ENCODE measurements at places on chromosomes 2 and 18.

GRCh38 chr2:162029287-162029901, 44.6 kb downstream of the DPP4 start:
- no peak for DNase-seq

DNA sequence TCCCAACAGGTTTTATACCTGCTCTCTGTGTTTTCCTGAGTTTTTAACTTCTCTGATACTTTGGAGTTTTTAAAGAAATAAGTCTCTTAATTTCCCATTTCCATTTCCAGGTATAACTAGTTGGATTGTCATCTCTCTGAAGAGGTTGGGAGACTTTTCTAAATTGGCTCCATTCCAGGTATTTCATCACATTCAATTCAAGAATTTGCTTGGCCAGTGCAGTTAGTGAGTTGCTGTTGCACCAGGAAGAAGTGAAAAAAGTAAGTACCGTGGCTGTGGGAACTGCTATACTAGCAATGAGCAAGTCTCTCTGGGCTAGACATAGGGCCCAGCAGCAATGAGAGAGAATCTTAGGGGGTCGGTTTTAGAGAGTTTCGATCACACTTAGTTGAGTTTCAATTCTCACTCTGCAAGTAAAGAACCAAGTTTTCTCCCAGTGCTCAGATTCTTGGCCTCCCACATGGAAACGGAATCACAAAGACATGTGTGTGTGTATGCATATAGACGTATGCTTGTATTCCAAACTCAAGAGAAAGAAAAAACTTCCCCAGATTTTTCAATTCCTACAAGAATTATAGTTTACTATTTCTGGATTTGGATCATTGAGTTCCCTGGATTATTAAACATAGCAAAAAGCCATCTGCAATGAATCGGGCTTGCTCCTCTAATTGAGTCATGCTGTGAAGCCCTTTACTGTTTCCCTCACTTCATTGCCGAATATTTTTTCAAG, 894.4 kb downstream of the BCL11A start:
- DNase-seq = no peak

GRCh38 chr2:217326238-217327022, 466.6 kb upstream of the TNP1 start:
- no peak for DNase-seq

- peak; percentile 60 for DNase-seq
These were observed 18.5 kb upstream of the EML6 start for GRCh38 chr2:54704688-54705605.

- no peak for DNase-seq
These were observed 179.5 kb upstream of the ID2 start for GRCh38 chr2:8502316-8502715.

GRCh38 chr2:60523963-60524362, 29.5 kb downstream of the BCL11A start:
- DNase-seq = no peak

DNA sequence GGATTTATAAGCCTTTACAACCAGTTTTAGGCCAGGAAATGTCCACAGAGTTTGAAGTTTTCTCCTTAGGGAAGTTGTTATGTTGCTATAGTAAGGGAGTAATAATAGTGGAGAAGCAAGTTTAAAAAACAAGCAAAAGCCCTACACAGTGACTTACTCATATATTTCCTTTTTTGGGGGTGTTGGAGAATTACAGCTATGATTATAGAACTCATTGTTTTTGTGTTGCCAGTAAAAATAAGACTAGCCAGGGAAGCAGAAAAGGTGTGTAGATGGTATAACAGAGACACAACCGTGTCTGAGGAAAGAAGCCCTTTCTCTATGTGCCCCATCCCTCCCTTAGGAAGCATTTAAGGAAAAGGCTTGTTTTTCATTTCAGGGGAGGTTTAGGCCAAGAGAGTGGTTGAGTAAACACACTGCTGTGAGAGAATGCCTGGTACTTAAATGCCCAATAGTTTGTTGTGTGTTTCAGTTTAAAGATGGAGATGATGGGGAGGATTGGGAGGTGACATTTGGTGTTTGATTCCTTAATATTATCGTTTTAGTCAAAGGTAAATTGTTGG, 2.3 kb downstream of the VAPA start:
- no peak for DNase-seq

- no peak for DNase-seq
These were observed 167.0 kb upstream of the ITGA4 start for GRCh38 chr2:181290182-181290581.

DNA sequence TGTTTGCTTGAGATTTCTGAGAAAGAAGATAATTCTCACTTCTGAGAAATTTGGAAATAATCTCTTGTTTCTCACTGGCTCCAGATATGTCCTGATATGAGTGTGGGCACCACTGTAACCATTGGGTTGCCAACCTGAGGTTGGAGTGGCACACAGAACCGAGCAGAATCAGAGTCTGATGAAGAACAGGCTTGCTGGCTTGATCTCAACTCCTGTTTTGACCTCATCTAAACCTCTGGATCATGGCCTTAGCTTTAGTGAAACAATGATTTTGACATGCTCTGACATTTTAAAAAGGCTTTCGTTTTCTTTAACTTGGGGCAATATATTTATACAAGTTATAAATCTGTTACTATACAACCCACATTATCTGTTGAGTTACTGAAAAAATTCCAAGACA, 548.0 kb downstream of the IRS1 start:
- DNase-seq = no peak

GRCh38 chr2:109702250-109702985, 88.3 kb downstream of the SOWAHC start:
- no peak for DNase-seq

GRCh38 chr2:175309799-175310198, 128.3 kb upstream of the ATP5MC3 start:
- DNase-seq = peak; percentile 21

DNA sequence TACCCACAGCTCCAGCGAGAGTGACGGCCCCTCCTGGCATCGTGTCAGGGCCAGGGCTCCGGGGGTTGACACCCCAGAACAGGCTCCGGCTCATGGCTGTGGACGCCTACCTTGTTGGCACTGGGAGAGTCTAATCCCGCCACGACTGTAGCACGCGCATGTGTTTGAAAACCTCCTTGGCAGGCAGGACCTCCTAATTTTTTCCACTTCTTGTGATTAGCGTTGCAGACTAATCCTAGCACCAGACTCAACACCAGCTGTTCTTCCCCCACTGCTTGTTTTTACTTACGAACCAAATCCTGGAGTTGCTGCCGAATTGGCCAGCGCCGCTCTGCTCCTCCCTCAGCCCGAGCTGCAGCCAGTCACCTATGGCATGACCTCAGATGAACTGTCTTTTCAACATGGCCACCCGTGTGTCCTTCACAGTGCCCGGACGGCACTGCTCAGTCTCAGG, 110.7 kb downstream of the KLHL29 start:
- DNase-seq = no peak

DNA sequence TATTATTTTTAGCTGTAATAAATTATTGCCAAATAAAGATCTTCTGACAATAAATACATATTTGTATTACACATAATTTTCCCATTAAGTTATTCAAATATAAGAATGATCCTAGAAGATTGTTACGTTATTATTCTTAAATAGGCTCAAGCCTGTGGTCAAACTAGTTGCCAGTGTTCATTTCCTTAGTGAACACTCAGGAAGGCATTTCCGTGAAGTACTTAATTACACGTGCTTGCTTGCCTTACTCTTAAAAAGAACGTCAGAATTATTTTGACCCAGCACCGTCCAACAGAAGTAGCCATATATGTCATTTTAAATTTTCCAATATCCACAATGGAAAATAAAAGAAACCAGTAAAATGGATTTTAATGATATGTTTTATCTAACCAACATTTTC, 249.8 kb downstream of the TXNL1 start:
- DNase-seq = no peak

DNA sequence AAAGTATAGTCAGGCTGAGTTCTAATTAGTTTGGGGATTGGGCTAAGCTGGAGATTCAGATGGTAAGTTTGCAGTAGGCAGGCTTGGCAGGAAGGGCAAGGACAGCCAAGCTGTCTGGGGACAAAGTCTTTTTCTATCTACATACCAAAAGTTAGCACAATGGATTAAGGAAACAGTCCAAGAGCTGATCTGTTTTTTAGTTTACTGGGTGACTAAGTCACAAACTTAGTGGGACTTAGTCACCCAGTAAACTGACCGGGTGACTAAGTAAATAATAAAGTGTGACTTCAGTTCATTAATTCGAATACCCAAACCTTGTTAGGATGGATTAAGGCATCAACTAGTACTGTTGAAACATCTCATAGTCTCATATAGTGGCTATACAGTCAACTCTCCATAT, 1386.0 kb upstream of the CELF4 start:
- no peak for DNase-seq

GRCh38 chr2:19542796-19543662, 184.6 kb upstream of the OSR1 start:
- no peak for DNase-seq

DNA sequence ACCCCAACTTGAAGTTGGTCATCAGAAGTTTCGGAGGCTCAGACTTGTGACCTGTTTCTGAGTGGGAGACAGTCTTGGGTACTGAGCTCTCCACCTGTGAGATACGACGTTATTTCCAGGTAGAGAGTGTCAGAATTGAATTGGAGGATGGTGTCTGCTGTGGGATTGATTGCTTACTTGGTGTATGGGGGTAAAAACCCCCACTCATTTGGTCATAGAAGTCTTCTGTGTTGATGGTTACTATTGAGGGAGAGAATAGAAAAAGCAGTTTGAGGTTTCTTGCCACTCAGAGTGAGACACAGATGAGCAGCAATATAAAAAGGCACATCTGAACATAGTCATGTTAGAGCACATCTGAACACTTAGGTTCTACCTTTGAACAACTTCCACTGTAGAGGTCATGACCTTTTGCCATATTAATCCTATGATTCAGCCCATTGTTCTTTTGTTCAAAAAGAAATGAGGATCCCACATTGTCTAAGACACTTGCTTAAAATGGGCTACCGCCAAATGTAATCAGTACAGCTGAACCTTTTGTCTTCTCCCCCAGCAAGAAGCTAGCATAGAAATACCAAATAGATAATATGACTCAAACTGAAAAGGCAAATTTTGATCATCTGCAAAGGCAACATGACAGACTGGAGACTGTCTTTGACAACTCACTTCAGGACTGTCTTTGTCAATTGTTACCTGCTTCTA, 73.3 kb downstream of the NAB1 start:
- peak; percentile 32 for DNase-seq

DNA sequence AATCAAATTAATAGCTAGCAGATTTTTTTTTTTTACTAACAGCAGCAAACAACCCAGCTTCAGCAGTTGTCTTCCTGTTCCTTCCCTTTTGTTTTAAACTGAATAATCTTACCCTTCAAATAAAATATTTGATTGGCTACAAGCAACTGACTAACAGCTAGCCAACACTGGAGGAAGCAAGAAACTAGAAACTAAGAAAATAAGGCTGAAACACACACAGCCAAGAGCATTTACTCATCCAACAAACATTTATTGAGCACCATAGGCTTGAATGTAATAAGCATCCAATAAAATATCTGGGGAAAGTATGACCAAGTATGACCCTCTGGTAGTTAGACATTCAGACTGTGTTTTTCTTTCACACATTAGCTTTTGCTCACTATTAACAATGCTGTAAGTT, 189.2 kb downstream of the CD226 start:
- no peak for DNase-seq

GRCh38 chr2:38274286-38275276, 102.5 kb downstream of the ATL2 start:
- peak; percentile 69 for DNase-seq

DNA sequence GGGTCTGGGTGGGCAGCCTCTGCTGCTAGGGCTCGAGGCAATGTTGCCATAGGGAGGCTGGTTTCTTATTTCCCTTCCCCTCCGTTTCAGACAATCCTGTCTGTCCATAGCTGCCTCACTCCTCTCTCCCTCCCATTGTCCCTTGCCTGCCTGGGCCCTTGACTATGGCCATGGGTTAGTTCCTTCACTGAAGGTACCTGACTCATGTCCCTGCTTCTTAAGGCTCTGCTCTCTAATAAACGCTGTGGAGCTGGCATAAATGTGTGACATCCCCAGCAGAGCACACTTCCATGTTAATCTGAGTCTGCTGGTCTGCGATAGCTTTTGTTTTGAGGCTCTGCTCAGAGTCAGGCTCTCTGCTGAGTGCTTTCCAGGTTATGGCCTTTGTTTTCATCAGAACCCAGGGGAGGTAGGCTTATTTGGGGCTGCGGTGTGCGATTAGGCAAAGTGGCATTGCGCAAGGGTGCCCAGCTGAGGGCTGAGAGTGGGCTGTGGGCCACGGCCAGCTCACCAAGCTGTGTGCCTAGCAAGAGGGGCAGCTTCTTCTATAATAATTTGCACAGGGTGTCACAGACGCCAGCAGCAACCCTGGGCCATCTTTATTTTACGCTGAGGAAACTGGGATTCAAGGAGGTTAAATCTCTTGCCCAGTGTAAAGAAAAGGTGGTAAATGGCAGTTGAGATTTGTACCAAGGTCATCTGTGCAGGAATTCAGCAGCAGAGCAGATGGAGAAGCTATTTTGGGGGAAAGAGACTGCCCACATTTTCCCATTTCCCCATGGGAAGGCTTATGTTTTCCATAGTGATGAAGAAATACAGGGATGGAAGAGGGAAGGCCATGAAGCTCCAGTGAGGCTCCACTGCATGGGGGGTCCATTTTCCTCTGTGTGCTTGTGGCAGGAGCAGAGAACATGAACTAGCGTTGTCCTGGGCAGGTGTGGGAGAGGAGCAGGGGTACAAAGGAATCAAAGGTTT, 25.6 kb downstream of the MRPL33 start:
- no peak for DNase-seq

- DNase-seq = no peak
These were observed 48.1 kb downstream of the WDR33 start for GRCh38 chr2:127762846-127763245.

DNA sequence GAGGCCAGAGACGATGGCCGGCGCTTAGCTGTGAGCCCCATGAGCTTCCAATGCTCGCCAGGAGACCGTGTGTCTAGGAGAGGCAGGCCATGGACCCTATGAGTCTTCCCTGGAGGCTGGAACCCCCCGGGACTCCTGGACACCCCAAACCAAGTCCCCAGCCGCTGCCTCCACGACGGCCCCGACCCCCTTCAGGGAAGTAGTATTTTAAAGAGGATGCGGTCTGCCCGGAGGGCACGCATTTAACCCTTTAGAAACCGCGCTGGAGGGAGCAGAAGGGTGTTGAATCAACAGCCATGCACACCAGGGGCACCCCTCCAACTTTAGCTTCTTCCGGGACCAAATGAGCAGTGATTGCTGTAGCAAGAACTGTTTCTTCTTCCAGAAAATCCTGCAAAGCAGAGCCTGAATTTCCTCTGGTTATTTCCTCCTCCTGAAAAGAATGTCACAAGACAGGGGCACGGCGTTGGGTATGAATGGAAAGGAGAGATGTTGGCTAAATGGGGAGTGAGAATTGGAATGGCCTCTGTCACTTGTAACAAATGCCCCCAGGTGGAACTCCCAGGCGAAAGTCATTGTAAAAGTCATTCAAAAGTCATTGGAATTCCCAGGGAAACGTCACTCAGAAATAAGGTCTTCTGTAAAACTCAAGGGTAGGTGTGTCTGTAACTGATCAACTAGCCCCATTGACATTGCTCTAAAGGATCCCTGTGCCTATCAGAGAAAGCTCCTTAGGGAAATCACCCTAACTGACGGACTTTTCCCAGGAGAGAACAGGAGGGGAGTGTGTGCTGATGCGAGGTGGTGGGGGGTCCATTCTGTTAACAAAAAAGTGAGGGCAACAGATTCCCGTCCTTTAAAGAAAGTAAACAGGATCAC, 5.8 kb upstream of the GBX2 start:
- DNase-seq = no peak

- DNase-seq = no peak
These were observed 173.8 kb upstream of the SALL3 start for GRCh38 chr18:78805840-78806239.

GRCh38 chr2:3692375-3692774, 11.0 kb upstream of the DCDC2C start:
- DNase-seq = no peak

- DNase-seq = no peak
These were observed 33.0 kb upstream of the ST6GAL2 start for GRCh38 chr2:106919012-106919411.

- no peak for DNase-seq
These were observed 18.7 kb upstream of the RAPH1 start for GRCh38 chr2:203553784-203554183.

Data from GM13976 (cell line).